Epithelial cell of prostate (primary cell): ENCODE measurements at places on chromosomes 6 and 20.

DNA sequence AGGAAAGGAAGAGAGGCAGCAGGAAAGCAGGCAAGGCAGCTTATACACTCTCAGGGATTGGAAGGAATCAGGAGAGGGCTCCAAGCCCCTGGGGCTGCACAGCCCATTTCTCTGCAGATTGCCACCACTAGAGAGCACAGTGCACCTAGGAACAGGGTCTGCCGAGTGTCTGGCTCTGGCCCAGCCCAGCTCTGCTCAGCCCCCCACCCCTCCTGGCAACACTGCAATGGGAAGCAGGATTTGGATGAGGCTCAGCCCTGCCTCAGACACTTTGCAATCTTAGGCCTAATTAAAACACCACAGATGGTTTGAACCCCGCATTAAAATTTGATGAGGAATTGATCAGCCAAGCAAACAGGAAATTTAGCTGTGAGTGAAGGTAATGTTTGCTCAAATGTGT is 252.7 kb downstream of the DHX35 start:
- DNase-seq, result no peak

GRCh38 chr20:38429301-38429700 is 5.8 kb downstream of the SNHG17 start:
- no peak for DNase-seq

DNA sequence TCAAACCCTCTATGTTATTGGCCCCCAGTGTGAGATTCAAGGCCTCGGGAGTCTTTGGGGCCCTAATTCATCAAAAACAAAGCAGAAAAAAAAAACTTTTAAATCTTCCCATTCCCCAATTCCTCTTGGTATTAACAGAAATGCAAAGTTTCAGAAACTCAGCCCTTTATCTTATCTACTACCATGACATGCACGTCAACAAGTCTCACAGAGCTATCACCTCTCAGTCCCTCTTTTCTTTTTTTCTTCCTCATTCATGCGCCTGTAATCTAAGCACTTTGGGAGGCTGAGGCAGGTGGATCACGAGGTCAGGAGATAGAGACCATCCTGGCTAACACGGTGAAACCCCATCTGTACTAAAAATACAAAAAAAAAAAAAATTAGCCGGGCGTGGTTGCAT is 22.7 kb downstream of the SAMD3 start:
- DNase-seq, result no peak

DNA sequence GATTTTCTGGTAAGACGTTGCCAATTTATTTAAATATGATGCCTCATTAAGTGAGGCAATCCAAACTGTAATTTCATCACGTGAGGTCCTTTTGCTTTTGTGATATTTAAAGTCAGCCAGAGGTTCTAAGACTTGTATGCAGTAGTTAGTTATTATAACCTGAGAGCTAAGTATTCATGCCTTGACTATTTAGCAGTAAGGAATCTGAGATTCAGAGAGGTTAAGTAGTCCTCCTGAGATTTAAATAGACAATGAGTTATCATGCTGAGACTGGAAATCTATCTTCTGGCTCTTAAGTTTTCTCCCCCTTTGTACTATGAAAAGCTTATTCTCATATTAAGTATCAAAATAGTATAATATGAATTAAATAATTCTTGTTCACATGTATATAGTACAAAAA is 158.0 kb downstream of the UTRN start:
- no peak for DNase-seq

DNA sequence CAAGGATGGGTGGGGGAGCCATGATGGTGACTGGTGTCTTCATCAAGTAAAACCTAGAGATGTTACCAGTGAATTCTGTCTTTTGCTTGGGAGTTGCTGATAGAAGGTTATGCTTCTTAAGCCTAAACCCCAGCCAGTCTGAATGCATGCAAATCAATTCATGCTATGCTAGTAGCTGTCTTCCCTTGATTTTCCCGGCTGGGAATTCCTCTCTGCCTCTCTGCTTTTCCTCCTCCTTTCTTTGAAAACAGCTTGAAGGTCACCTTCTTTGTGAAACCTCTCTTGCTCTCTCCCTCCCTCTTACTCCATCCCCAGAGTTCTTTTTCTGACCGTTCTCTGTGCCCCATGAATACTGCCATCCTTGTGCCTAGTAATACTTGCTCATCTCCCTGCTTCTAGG is 58.9 kb downstream of the TMEM200A start:
- no peak for DNase-seq

- DNase-seq, result peak; percentile 22
These were observed 89.8 kb upstream of the PAX1 start for GRCh38 chr20:21615617-21616080.

- no peak for DNase-seq
These were observed 332.5 kb downstream of the CD83 start for GRCh38 chr6:14450133-14450504.

DNA sequence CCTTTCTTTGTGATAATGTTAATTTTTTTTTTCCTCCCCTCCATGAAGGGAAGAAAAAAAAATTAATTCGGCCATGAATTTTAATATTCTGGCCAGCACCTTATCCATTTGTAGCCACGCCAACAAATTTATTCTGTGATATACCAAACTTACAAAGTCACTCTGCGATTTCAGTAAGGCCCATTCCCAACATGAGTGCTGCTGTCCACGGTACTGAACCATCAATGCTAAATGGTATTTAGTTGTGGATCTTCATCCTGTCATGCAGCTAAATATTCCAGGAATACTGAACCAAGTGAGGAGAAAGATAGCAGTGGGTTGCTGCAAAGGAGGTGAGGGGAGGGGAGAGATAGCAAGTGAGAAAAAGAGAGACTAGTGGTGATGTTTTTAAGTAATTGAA is 19.5 kb upstream of the RSPH4A start:
- no peak for DNase-seq

- no peak for DNase-seq
These were observed 5.0 kb upstream of the CPNE1 start for GRCh38 chr20:35669681-35670080.

DNA sequence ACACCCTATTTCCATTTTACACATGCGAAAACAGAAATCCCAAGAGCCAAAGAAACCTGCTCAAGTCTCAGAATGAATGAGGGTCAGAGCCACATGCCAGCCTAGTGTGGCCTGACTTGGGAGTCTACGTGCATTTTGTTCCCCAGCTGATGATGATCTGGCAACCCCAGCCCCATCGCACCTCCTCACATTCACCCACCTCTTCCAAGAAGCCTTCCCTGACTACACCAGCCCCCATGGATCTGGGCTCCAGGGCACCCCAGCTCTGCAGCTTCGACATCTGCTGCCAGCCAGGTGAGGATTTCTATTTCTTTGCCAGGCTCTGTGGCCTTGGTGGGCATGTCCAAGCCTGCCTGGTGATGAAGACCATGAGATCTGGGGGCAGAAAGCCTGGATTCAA is 41.0 kb downstream of the ANGPT4 start:
- DNase-seq, result no peak

GRCh38 chr6:39773782-39774181 is 18.4 kb upstream of the DAAM2 start:
- no peak for DNase-seq

- DNase-seq, result no peak
These were observed 1026.8 kb upstream of the EPHA7 start for GRCh38 chr6:94446120-94446519.

- DNase-seq, result no peak
These were observed 183.3 kb downstream of the ARID1B start for GRCh38 chr6:156960525-156960924.

GRCh38 chr6:109393886-109394281 is 11.6 kb upstream of the CD164 start:
- DNase-seq, result no peak

DNA sequence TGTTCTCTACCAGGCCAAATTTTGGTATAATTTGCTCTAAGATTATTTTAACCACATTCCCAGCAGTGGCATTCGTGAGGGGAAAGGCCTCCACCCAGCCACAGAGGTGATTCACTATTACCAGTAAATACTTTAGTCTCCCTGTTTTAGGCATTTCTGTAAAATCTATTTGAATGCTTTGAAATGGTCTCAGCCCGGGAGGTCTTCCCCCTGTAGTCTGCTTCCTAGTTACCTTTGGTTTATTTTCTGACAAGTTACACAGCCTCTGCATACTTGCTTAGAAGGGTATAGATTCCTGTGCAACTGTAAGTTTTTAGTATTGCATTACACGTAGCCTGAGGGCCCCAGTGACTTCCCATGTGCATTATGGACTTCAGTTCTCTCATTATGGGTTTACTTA is 248.7 kb downstream of the C6orf118 start:
- no peak for DNase-seq

- DNase-seq, result no peak
These were observed 374.4 kb downstream of the UTRN start for GRCh38 chr6:144659202-144660182.

- no peak for DNase-seq
These were observed 51.1 kb downstream of the TCP11 start for GRCh38 chr6:35089935-35090505.

DNA sequence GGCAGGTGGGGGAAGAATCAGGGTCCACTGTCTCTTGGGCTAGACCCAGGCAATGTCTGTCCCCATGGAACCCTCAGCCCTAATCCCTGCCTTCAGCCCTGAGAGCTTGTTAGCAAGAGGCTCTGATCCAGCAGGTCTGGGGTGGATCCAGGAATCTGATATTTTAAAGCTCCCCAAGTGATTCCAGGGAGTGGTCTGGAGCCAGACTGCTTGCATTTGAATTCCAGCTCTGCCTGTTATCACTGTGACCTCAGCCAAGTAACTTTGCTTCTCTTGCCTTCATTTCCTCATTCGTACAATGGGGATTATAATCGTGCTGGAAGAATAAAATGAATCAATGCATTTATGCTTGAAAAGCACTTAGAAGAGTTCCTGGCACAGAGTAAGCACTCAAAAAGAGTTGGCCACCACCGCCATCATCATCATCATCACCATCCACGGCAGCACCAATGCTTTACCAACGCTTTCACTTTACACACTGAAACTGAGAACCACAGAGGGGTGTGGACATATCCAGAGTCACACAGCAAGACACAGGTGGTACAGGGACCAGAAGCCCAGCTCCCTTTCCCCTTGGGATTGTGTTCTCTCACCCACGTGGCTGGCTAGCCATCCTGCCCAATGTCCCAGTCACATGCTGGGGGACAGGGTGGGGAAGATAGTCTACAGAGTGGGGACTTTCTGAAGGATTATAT is 75.7 kb upstream of the RALY start:
- DNase-seq, result no peak

- no peak for DNase-seq
These were observed 23.2 kb downstream of the PRPF6 start for GRCh38 chr20:64003960-64004725.

- DNase-seq, result no peak
These were observed 254.8 kb upstream of the STXBP5 start for GRCh38 chr6:146949425-146949824.
